ENCODE measurements at places on chromosomes 4 and X.
A peak's percentile ranks its signal among the peaks of the same experiment; 100 is the strongest.

DNA sequence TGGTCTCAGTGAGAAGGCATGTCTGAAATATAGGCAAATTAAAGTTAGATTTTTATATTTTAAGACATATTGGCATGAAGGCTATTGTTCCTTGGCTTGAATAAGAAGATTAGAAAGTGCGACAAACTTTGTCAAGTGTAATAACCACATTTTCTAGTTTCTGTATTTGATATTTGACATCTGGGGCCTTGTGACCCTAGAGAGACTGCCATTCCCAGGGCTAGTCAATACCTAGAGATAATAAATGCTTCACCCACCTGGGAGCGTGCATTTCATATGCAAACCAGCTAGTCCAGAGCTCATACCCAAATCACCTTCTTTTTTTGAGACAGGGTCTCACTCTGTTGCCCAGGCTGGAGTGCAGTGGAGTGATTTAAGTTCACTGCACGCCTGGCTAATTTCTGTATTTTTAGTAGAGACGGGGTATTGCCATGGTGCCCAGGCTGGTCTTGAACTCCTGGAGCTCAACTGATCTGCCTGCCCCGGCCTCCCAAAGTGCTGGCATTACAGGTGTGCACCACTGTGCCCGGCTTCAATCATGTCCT lies 62.6 kb downstream of the COQ2 start:
- H3K4me3 ChIP-seq = no peak overlapping the region
- no peak overlapping the region for H3K27ac ChIP-seq
- H3K36me3 ChIP-seq = no peaks in the 10 kb centered on the region
- H3K27me3 ChIP-seq = no peaks in the 10 kb centered on the region
- peaks cover 64% of the 10 kb centered on the region for H3K4me1 ChIP-seq

GRCh38 chr4:19520939-19521520 lies 730.7 kb upstream of the SLIT2 start:
- H3K27me3 ChIP-seq = no peaks in the 10 kb centered on the region
- no peaks in the 10 kb centered on the region for H3K36me3 ChIP-seq
- H3K27ac ChIP-seq = no peak overlapping the region
- DNase-seq = no peak
- H3K4me3 ChIP-seq = no peak overlapping the region

DNA sequence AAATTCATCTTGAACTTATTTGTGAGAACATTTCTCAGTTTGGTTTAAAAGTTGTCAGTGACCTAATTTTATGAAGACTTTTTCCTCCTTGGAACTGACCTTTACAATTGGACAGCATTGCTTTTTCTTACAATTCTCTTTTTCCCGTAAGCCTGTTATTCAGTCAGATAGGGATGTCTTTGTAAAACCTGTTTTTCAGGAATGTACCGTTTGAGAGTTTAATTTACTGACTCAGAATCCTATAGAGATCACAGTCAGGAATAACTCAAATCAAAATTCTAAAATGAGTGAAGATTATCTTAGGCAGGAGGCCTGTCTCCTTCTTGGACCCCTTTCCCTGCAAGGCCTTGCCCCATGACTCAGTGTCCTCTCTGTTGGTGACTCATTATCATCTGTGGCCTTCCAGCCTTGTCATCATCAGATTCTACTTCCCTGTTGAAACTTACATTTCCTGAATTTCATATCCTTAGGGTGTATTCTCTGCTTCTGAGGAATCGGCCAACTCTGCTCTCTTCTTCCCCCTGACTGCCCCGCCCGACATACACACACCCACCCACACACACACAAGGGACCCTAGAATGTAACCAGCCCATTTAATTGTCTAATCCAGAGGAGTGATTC lies 99.8 kb downstream of the ARHGAP10 start:
- peaks cover 2% of the 10 kb centered on the region for H3K36me3 ChIP-seq
- no peak overlapping the region for H3K4me3 ChIP-seq
- DNase-seq = no peak

- H3K4me3 ChIP-seq = no peak overlapping the region
- DNase-seq = no peak
- H3K36me3 ChIP-seq = peaks cover 32% of the 10 kb centered on the region
- H3K4me1 ChIP-seq = peaks cover 3% of the 10 kb centered on the region
Measured at GRCh38 chr4:3186609-3187008, 62.4 kb upstream of the MSANTD1 start.

DNA sequence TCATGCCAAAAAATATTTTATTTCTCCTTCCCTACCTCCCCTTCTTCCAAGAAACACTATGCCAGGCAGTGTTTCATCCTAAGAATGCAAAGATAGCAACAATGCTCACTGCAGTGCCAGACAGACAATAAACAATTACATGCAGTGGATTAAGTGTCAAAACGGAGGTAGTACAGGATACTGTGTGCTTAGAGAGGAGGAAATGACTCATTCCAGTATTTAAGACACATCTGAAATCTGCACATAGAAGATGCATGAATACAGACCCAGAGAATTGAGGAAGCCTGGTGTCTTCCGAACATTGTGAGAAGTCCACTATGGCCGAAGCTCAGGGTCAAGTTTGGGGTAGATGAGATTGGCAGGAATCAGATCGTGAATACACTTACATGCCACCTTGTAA lies 326.4 kb downstream of the PPP3CA start:
- peaks cover 10% of the 10 kb centered on the region for H3K36me3 ChIP-seq
- no peak overlapping the region for H3K4me3 ChIP-seq
- H3K4me1 ChIP-seq = peaks cover 49% of the 10 kb centered on the region
- DNase-seq = no peak

DNA sequence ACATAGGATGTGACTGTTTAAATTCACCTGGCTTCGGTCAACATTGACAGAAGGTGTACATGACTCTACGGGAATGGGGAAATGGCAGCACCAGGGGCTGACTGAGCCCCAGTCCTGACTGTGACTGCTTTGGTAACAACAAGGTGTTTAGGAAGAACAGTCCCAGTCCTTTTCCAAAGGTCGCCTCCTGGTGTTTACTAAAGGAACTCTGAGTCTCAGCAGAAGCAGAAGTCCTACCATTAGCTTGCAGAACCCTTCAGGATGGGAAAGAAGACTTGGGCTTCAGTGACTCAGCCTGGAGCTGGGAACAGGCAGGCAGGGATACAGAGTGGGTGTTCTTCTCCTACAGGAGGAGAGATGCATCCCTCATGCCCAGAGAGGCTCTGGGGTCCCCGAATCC lies 103.3 kb downstream of the MGST2 start:
- no peak for DNase-seq
- H3K27ac ChIP-seq = no peak overlapping the region
- H3K36me3 ChIP-seq = no peaks in the 10 kb centered on the region
- no peak overlapping the region for H3K4me3 ChIP-seq

DNA sequence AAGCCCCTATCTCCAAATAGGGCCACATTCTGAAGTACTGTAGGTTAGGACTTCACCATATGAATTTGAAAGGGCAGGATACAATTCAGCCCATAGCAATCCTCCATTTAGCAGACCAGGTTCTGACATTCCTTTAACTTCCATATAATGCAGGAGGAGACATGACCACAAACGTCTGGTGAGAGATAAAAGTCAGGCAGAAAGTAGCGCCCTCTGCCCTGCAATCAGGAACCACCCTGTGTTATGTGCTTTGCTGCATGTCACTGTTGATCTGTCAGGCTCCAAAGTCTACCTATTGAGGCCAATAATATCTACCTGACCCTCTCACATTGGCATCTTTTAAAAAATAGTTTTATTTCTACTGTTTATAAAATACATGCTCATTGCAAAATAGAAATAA lies 30.2 kb upstream of the SEPSECS start:
- no peaks in the 10 kb centered on the region for H3K27me3 ChIP-seq
- H3K27ac ChIP-seq = no peak overlapping the region
- peaks cover 8% of the 10 kb centered on the region for H3K4me1 ChIP-seq
- H3K4me3 ChIP-seq = no peak overlapping the region
- DNase-seq = no peak

DNA sequence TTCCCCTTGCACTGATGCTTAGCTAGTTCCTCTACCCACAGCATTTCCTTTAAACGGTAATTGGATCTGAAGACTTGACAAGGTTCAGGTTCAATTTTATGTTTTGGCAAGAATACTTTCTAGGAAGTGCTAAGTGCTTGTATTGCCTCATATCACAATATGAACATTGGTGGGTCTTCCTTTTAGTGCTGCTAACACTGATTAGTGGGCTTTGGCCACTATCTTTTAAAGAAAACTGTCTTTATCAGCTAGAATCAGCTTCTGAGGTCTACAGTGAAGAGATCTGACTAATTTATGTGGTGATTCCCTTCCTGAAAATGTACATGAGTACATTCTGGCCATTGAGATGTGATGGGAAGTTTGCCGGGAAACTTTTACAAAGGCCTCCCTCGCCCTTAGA lies 316.7 kb upstream of the KLF3 start:
- no peaks in the 10 kb centered on the region for H3K27me3 ChIP-seq
- peaks cover 2% of the 10 kb centered on the region for H3K4me1 ChIP-seq
- H3K36me3 ChIP-seq = no peaks in the 10 kb centered on the region
- no peak for DNase-seq
- H3K4me3 ChIP-seq = no peak overlapping the region

DNA sequence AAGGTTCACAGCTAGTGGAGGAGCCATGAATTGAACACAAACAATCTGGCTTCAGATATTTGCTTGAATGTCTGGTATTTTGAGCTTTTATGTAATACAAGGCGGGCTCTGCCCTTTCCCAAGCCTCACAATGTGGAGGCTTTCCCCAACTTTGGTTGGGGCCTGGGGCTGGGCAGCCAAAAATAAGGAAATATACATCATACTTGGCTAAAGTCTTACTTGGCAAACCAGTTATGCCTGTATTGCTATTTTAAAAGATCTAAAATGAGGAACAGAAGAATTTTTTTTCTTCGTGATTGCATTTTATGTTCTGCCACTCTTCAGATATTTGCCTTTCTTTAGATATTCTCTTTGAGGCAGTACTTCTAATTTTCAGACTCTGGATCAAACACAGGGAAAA lies 26.1 kb downstream of the ARFIP1 start:
- DNase-seq = no peak
- no peaks in the 10 kb centered on the region for H3K27me3 ChIP-seq
- peaks cover 10% of the 10 kb centered on the region for H3K36me3 ChIP-seq
- no peak overlapping the region for H3K27ac ChIP-seq
- peaks cover 22% of the 10 kb centered on the region for H3K4me1 ChIP-seq

GRCh38 chrX:135421537-135421931 lies 210 bp upstream of the SMIM10L2A start:
- peak overlapping the region; percentile 63 for H3K4me3 ChIP-seq
- H3K27me3 ChIP-seq = no peaks in the 10 kb centered on the region
- peak overlapping the region; percentile 34 for H3K27ac ChIP-seq
- no peaks in the 10 kb centered on the region for H3K36me3 ChIP-seq
- peaks cover 3% of the 10 kb centered on the region for H3K4me1 ChIP-seq

GRCh38 chr4:20895208-20895607 lies 194.9 kb downstream of the PACRGL start:
- no peaks in the 10 kb centered on the region for H3K36me3 ChIP-seq
- no peaks in the 10 kb centered on the region for H3K4me1 ChIP-seq

GRCh38 chr4:109873791-109874514 lies 26.0 kb downstream of the LRIT3 start:
- DNase-seq = no peak
- H3K27ac ChIP-seq = no peak overlapping the region
- H3K36me3 ChIP-seq = no peaks in the 10 kb centered on the region

All from activated CD8-positive, alpha-beta T cell treated with anti-CD3 and anti-CD28 coated beads for 36 hours (primary cell).